Stimulated activated CD4-positive, alpha-beta T cell treated with anti-CD3 and anti-CD28 coated beads, Interleukin-1b, Interleukin-23, amount 100 ng/mL, for 1 hour (primary cell): ENCODE measurements at places on chromosomes 13 and 19.

- no peak for DNase-seq
Observed at GRCh38 chr13:21594715-21595545, 9.0 kb downstream of the MICU2 start.

DNA sequence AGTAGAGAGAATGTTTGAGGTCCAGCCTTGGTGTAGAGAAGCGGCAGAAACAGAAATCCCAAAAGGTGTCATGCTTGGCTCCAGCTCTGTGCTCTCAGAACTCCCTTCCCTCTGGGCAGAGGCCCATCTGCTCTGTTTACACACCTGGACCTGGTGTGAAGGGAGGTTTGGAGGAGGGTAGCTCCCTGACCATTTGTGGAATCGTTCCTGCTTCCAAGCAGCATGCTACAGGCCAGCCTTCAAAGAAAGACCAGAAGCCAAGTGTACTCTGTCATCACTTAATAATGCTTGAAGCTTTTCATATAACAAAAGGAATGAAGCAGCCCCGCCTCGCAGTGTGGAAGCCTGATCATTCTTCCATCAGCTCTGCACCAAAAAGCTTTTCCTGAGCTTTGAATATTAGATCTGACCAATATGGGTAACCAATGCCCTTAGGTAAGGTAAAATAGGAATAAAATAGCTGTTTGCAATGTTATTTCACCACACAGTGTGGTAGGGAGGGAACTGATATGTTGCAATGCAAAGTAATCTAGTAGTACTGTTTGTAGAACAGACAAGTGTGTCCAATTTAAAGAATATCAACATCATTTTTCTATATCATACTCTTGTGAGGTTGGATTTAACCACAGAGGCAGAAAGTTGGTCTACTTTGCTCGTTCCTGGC, 63.3 kb downstream of the ZIC5 start:
- DNase-seq, result no peak

DNA sequence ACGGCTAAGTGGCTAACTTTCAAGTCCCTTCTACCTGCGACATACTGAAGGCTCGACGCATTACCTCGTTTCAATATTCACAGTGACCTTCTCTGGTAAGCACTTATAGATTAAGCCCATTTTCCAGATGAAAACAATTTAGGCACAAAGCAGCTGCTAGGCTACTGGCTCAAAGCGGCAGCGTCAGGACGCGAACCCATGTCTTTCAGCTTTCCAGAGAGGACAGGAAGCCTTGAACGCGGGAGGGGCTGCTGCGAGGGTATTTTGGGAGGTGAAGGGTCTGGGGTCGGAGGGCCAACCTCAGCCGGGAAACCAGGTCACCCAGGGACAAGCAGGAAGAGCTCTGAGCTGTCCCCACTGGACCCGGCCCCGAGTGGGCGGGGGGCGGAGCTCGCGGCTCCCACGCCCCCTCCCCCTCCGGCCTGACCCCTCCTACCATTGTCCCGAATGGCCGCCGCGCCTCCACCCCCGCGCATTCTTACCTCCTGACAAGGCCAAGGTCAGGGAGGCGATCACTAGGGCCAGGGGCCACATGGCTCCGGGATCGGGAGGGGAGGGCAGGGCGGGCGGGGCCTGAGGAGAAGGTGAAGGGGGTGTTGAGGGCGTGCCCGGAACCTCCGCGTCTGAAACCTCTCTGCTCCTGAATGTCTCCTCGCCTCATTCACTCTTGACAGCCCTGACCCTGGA, at the start of gene KLK13:
Gene KLK13, minus strand, starts transcription at position 559 of the 687 bp plus-strand sequence. Its CDS starts 25 bp downstream, at position 534.
- no peak for DNase-seq

DNA sequence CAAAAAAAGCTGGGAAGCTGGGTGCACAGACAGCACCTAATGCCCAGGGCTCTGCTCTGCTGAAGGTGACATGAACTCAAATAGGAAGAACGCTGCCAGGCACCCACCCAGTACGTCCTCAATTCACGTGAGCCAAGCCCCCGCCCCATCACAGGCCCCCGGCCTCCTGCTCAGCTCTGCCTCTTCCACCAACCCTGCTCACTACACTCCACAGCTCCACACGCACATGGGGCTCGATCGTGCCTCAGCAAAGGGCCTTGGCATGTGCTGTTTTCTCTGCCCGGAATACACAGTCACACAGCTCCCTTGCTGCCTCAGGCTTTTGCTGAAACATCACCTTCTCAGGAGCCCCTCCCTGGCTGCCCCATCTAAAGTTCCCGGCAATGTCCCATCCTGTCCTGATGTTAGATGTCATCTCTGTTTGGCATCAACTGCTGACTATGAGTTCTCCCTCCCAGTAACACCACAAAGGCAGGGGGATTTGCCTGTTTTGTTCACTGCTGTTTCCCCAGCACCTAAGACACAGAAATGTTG, 2.3 kb downstream of the ATP13A1 start:
- no peak for DNase-seq
